Frontal cortex (tissue), 4 donors: ENCODE measurements at places on chromosomes 1 and 21. TPM values are rescaled to one million over a fixed set of nuclear protein-coding genes. Genes with fewer than 3 reads are reported as not detected.
A peak's percentile ranks its signal among the peaks of the same experiment; 100 is the strongest.

Gene CSTB
- total RNA-seq = 6.5 TPM

Gene AKR7A3
- 1.2 TPM for total RNA-seq

Gene ZNF683
- not detected for total RNA-seq

Gene SHISAL2A
- not detected for total RNA-seq

Gene OR6N1
- not detected for total RNA-seq

Gene FMO3
- total RNA-seq = not detected

Gene TMPRSS15
- not detected for total RNA-seq

Gene NPHS2
- total RNA-seq = not detected

Gene DYNLT5
- total RNA-seq = 1.2 TPM

DNA sequence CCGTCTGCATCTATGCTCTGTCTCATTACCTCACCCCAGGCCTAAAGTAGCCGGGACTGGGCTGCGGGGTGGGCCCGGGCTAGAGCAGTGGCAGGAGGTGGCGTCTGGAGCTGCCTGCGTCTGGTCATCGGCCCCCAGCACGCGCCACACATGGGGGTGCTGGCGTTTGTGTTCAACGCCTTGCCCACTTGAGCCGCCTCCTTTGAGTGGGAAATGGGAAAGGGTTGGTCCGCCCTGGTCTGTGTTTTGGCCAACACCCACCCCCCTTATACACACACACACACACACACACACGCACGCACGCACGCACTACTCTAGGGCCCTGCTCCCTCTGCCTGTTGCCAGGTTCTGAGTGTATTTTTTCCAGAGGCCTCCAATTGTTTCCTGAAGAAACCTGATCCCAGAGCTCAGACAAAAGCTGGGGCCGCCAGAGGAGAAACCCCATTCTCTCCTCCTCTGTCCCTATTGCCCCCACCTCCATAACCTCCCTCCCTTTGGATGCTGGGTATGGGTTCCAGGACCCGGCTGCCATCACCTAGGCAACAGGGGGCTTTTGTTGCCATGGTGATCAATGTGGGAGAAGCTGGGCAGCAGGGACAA lies 10.1 kb downstream of the VANGL2 start:
- no peak for DNase-seq

DNA sequence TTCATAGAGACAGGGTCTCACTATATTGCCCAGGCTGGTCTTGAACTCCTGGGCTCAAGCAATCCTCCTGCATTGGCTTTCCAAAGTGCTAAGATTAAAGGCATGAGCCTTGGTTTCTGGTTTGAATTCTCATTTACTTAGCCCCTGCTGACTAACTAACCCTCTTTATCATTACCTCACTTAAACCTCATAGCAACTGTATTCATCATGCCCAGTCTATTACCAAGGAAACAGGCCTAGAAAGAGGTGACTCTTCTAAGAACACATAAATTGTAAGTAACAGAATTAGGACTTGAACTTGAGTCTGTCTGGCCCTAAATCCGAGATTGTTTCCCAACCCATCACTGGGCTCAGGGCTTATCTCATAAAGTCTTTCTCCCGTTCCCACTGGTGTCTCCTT lies 44.2 kb downstream of the TMEM53 start:
- DNase-seq = no peak

- DNase-seq = no peak
Observed at GRCh38 chr1:203120325-203121153, 7.0 kb upstream of the ADORA1 start.

DNA sequence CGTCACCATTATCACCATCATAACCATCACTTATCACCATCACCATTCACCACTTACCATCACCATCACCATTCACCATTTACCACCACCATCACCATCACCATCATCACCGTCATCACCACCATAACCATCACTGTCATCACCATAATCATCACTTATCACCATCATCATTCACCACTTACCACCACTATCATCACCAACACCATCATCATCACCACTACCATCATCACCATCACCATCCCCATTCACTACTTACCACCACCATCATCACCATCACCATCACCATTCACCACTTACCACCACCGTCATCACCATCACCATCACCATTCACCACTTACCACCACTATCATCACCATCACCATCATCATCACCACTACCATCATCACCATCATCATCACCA lies 151.8 kb downstream of the CAMTA1 start:
- no peak for DNase-seq

DNA sequence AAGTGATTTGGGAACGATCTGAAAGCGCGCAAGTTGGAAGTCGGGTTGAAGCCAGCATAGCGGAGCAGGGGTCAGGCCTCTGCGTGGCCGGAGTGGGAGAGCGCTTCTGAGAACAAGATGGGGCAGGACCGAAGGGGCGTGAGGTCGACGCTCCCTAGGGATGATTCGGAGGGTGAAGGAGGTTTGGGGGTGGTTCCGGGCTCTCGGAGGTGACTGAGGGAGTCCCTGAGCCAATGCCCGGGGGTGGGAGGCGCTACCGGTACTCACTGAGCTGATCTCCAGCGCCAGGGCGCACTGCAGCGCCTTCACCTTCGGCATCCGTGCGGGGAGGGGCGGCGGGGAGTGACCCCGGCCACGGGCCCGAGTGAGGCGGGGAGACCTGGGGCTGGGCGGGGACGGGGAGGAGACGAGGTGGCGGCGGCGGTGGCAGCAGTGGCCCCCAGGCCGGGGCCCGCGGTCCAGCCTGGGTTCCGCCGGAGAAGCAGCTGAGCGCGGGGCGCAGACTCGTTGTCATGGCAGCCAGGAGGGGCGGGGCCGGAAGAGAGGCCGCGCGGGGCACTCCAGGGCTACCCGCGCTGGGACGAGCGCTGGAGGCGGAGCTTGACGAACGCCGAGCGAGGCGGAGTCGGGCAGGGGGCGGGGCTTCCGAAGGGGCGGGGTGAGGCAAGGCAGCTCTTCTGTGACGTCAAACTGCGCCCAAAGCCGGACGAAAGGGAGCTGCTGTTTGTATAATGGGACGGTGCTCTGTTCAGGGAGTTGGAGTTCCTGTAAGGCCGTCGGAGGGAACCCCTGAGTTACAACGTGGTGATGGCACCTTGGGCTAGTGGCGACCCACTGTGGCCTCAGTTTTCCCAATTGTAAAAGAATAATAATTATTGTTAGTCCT lies at the start of gene SPATA6:
SPATA6 (minus strand) TSS at position 514 of the 886 bp plus-strand sequence; CDS start at position 318, 196 bp downstream.
- peak; percentile 97 for DNase-seq

DNA sequence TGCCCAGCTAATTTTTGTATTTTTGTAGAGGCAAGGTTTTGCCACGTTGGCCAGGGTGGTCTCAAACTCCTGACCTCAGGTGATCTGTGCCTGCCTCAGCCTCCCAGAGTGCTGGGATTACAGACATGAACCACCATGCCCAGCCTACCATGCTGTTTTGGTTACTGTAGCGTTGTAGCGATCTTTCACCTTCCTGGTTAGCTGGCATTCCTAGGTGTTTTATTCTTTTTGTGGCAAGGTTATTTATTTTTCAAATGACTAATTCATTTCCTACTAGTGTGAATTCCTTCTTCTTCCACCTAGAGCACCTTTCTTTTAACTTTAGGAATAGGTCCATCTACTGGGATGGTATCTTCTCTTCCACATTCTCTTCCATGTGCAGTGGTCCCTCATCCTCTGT lies 29.3 kb downstream of the TMEM200B start:
- no peak for DNase-seq

- DNase-seq = no peak
Observed at GRCh38 chr1:221637641-221638041, 104.2 kb downstream of the DUSP10 start.

- DNase-seq = no peak
Observed at GRCh38 chr1:15031251-15031933, 122.2 kb upstream of the TMEM51 start.

DNA sequence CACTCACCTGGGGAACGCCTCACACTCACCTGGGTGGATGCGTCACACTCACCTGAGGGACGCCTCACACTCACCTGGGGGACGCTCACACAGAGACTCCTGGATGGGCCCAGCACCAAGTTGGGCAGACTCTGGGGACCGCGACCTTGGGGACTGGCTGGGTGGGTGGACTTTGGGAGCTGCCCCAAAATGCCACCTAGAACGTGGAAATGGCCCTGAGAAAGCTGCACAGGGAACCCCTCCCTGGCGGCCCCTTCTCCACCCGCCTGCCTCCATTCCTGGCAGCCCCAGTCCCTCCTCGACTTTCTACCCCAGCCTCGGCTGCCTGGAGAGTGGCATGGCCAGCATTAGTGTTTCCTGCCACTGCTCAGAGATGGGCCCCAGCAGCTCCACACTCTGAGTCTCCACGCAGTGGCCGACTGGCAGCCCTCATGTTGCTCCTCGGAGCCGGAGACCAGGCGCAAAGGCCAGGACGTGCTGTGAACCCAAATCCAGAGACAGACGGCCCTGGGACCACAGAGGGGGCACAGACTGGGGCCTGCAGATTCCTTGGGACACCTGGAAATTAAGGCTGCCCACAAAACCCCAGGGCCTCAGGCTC lies 46.5 kb upstream of the ACTRT2 start:
- no peak for DNase-seq

- DNase-seq = no peak
Observed at GRCh38 chr1:63799307-63799706, 25.5 kb downstream of the ROR1 start.

GRCh38 chr21:44966135-44967081 lies 26.6 kb downstream of the SLX9 start:
- DNase-seq = no peak

DNA sequence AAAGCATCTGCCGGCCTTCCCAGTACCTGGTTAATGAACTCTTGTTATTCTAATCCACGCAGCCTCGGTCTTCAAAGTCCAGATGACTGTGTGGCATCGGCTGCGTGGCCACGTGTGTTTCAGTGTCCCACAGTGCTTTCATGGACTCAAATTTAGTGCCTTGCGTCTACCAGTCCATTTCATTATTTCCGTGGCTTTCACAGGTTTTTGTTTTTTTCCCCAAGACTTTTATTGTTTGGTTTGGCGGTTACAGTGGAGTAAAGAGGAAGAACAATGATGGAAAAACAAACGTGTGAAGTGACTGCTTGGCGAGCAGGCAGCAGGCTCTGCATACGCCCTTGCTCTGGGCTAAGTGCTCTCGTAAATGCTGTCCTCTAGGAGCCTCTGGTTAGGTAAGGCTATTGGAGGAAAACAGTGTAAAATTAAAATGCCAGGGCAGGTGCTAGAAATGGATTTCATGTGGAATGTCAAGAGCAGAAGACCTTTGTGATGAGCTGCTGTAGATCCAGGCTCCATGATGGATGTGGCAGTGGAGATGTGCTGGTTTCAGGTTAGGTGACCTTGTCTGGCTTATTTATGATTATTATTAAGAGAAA lies 536.3 kb downstream of the KIF26B start:
- no peak for DNase-seq

- DNase-seq = peak; percentile 66
Observed at GRCh38 chr1:117758444-117759316, 152.8 kb downstream of the TENT5C start.

DNA sequence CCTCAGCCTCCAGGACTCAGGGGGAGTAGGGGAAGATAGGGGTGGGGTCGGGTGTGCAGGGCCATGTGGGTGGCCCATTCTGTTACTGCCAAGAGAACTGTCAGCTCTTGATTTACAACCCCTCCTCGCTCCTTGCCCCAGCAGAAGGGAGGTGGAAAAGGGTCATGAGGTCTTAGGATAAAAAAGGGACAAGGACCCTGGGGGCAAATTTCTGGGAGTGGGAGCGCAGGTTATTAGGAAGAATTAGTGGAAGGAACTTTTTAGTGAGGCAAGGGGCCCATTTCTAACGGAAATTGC lies 812 bp downstream of the FAM110D start:
- no peak for DNase-seq

DNA sequence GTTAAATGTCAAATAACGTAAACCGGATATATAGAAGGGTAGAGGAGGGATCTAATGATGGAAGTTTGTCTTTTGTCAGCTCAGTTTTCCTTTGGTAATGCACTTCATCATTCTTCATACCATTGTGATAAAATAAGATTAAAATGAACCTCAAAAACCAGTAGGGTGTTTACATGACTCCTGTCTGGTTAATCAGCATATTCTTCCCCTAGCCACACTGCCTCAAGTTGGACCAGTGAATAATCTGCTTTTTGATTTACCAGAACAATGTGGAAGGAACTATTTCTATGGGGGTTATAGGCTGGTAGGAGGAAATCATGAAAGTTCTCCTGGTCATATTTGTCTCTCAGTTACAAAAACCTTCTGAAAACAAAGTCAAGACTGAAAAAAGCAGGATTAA lies 634.7 kb downstream of the NCAM2 start:
- no peak for DNase-seq
